ENCODE measurements at places on chromosomes 11 and 22.

GRCh38 chr11:67240576-67241389 is 25.5 kb upstream of the GRK2 start:
- peak; percentile 88 for DNase-seq

GRCh38 chr11:66195867-66196266 is 72.6 kb upstream of the RAB1B start:
- no peak for DNase-seq

DNA sequence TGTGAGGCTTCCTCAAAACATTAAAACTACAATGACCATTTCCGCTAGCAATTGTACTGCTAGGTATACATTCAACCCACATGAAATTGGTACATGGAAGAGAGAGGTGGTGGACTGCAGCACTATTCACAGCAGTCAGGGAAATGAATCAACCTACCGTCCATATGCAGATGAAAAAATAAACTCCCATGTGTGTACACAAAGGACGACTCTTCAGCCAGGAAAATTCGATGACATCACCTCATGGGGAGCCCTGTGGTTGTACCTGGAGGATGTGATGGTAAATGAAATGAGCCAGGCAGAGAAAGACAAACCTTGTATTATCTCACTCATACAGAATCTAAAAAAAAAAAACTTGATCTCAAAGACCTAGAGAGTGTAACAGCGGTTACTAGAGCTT is 23.3 kb downstream of the RFPL3 start:
- DNase-seq, result no peak

GRCh38 chr22:19201869-19202798 is 23.6 kb upstream of the SLC25A1 start:
- no peak for DNase-seq

DNA sequence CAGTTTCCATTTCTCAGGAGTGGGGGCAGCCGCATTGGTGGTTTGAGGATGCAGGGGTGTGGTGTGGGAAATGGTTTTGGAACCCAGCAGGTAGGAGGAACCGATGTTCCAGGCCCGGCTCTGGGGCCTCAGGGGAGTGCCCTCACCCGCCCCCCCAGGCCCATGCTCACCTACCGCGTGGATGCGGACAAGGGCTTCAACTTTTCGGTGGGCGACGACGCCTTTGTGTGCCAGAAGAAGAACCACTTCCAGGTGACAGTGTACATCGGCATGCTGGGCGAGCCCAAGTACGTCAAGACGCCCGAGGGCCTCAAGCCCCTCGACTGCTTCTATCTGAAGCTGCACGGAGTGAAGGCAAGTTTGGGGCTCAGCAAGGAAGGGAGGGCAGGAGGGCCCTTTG is 18.6 kb downstream of the TMEM258 start:
- no peak for DNase-seq

DNA sequence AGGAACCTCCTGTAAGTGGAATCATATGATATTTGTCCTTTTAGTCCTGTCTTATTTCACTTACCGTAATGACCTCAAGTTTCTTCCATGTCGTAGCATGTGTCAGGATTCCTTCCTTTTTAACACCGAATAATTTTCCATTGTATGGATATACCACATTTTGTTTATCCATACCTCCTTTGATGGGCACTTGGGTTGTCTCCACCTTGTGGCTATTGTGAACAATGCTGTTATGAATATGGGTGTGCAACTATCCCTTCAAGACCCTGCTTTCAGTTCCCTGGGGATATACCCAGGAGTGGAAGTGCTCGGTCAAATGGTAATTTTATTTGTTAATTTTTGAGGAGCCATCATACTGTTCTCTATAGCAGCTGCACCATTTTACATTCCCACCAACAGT is 244.9 kb upstream of the BLID start:
- DNase-seq, result peak; percentile 20

DNA sequence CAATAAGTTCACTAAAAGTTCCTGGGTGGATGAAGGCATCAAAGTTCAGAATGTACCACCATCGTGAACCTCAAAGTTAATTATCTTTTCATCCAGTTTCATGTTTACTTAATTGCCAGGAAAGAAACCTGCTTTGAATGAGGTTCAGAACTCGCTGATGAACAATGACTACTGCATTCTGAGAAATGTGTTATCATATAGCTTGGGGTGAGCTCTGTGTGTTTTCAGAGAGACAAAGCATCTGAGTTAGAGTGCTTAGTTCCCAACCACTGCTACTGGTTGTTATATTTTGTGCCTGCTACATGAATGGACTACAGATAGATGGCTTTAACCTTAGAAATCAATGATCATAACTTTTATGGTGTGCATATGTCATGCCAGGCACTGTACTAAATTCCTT is 1131.0 kb downstream of the DLG2 start:
- no peak for DNase-seq
